ENCODE measurements at places on chromosomes 7 and 10. TPM values are rescaled to one million over a fixed set of nuclear protein-coding genes. Genes with fewer than 3 reads are reported as not detected.
A peak's percentile ranks its signal among the peaks of the same experiment; 100 is the strongest.

Gene MOGAT3
- not detected for total RNA-seq

- no peak for DNase-seq
- no peak overlapping the region for H3K4me3 ChIP-seq
- no peak overlapping the region for H3K27ac ChIP-seq
- H3K4me1 ChIP-seq: peaks cover 27% of the 10 kb centered on the region
- H3K36me3 ChIP-seq: no peaks in the 10 kb centered on the region
Measured at GRCh38 chr7:7100432-7100849, 81.9 kb upstream of the C1GALT1 start.

- no peak overlapping the region for H3K4me3 ChIP-seq
- H3K4me1 ChIP-seq: no peaks in the 10 kb centered on the region
- H3K27ac ChIP-seq: no peak overlapping the region
- no peaks in the 10 kb centered on the region for H3K27me3 ChIP-seq
- no peaks in the 10 kb centered on the region for H3K36me3 ChIP-seq
Measured at GRCh38 chr10:94216201-94216600, 146.5 kb downstream of the NOC3L start.

GRCh38 chr7:100895956-100896731, 456 bp upstream of the ACHE start:
- peaks cover 29% of the 10 kb centered on the region for H3K4me1 ChIP-seq
- H3K4me3 ChIP-seq: no peak overlapping the region
- H3K27ac ChIP-seq: no peak overlapping the region
- H3K27me3 ChIP-seq: peaks cover 42% of the 10 kb centered on the region
- DNase-seq: no peak

- no peak overlapping the region for H3K4me3 ChIP-seq
- H3K36me3 ChIP-seq: peaks cover 17% of the 10 kb centered on the region
- peaks cover 13% of the 10 kb centered on the region for H3K4me1 ChIP-seq
- peak overlapping the region; percentile 59 for H3K27ac ChIP-seq
- no peak for DNase-seq
Measured at GRCh38 chr10:5434017-5434753, 21.8 kb downstream of the NET1 start.

All from SJSA1 (cell line).